ENCODE measurements at places on chromosomes 2 and 18.
A peak's percentile ranks its signal among the peaks of the same experiment; 100 is the strongest.

DNA sequence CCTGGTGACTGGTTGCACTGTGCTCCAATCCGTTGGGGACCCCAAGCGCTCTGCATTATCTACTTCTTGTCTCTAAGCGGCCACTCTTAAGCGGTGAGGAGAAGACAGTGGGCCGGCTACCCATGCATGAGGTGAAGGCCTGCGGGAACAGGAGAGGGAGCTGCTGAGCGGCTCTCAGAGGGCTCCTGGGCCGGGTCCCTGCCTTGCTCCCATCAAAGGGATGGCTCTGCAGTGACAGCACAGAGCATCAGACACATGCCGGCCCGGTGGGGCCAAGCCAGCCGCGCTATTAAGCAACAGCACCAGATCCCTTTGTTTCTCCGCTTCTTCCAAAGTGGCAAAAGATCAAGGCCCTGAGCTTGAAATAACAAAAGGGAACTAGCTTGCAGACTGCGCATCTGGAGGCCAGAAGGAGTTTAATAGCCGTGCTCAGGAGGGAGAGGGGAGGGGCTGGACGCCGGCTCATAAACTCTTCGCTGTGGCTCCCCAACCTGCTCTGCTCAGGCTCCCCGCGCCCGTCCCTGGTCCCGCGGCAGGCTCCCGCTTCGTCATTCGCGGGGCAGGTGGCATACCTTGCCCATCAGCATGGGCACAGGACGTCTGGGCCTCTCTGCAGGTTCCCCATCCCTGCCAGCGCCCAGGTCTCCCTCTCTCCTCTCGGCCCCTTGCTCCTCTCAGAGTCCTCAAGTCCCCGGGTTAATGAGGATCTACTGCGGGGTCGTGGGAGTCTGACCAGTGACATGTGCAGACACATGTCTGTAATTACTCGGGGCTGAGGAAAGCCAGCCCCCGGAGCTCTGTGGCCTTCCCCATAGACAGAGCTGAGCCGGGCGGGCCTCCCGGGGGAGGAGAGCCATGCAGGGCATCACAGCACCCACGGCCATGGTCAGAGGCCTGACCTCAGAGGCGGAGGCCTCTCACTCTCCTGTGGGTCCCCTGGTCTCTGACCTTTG is 96.7 kb downstream of the ASB1 start:
- peak; percentile 67 for DNase-seq

- no peak for DNase-seq
Measured at GRCh38 chr2:61538920-61539520, 864 bp upstream of the XPO1 start.

- no peak for DNase-seq
Measured at GRCh38 chr2:109209412-109209811, 80.4 kb downstream of the SH3RF3 start.

- DNase-seq, result no peak
Measured at GRCh38 chr2:239756790-239757760, 268.1 kb downstream of the NDUFA10 start.

DNA sequence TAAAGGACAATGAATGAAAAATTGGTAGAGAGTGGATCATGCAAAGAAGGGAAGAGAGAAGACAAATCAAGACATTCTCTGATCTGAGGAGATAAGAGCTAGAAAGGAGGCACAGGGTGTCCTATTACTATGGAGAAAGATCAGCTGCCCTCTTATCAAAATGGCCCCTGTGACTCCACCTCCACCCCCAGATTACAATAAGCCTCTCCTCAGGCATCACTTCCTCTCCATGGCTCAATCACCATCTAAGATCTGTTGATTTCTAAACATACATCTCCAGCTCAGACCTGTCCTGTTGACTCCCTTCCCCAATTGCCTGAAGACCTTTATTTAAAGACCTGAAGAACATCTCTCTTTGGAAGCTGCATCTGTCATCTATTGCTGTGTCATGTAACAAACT is 43.2 kb downstream of the SP100 start:
- DNase-seq, result no peak

DNA sequence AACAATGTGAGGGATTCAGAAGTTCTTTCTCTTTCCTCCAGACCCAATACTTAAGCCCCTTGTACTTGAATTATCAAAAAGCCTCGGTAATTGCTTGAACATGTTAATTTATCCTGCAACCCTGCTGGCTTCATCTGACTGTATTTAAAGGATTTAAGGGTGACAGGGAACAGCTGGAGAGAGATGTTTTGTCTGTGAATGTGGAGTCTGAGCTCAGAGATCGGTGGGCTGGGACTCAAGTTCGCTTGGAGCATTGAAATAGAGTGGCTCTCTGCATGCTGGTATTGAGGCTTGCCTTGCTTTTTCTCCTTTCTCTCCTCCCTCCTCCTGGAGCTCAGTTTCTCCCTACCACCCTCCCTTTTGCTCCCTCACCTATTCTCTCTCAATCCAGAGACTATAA is 73.6 kb downstream of the BOD1L2 start:
- no peak for DNase-seq

GRCh38 chr2:37489536-37489935 is 145.1 kb downstream of the QPCT start:
- no peak for DNase-seq

GRCh38 chr2:108998911-108999310 is 9.9 kb upstream of the EDAR start:
- no peak for DNase-seq

- DNase-seq, result no peak
Measured at GRCh38 chr18:22752014-22752413, 181.1 kb upstream of the RBBP8 start.

- DNase-seq, result no peak
Measured at GRCh38 chr2:22741216-22741615, 643.8 kb upstream of the KLHL29 start.

- DNase-seq, result no peak
Measured at GRCh38 chr2:38075507-38076151, at the start of gene CYP1B1. Gene CYP1B1 (minus strand): TSS chr2:38076151. CDS start chr2:38075388, 763 bp downstream.

DNA sequence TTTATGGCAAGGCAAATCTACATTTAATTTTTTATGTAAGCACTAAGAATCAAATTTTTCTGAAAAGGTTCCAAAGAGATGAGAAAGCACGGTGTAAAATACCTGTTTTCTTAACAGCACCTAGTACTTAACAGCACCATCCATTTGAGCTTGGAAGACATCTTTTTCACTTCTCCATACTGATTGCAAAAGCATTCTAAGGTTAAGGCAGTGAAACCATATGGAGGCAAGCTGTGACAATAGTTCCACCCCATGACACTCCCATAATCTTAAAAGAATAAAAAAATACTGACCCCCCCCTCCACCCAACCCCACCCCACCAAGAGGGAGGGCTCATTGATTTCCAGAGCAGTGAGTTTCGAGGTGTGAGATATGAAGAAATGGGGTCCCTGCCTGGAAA is 60.6 kb downstream of the ZCCHC2 start:
- DNase-seq, result no peak

DNA sequence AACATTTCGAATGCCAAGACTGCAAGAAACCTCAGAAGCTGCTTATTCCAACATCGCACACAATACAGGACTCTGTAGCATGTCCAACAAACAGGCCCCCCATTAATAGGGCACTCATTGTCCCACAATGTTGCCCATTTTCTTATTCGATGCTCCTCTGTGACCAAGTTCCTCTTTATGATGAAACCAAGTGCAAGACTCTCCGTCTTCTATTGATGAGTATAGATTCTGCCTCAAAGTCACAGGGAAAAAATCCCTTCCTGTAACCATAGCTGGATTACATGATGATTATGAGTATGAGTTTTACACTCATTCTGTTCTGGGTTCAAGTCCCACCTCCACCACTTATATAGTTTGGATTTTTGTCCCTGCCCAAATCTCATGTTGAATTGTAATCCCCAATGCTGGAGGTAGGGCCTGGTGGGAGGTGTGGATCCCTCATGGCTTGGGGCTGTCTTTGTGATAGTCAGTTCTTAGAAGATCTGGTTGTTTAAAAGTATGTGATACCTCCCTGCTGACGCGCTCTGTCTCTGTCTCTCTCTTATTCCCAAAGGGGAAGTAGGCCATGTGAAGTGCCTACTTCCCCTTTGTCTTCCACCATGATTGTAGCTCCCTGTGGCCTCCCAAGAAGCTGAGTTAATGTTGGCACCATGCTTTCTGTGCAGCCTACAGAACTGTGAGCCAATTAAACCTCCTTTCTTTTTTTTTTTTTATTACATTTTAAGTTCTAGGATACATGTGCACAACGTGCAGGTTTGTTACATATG is 148.7 kb downstream of the OSR1 start:
- no peak for DNase-seq

DNA sequence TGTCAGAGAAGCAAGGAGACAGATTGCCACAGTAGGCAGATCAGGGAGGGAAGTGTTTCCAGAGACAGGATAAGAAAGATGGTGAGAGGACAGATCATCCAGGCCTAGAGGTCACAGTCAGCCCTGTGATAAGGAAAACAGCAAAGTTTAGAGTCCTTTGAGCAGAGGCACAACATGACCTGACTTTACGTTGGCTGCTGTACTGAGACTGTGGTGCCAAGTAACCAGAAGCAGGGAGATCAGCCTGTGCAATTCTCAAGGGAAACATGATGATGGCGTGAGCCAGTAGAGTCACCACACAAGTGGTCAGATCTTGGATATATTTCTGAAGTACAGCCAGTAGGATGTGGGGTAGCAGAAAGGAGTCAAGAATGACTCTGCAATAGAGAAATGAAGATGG is 43.7 kb downstream of the SMC6 start:
- no peak for DNase-seq

GRCh38 chr2:178553047-178553446 is 72.8 kb downstream of the PLEKHA3 start:
- DNase-seq, result no peak

GRCh38 chr18:60157810-60158209 is 214.8 kb downstream of the MC4R start:
- no peak for DNase-seq

Data from ecto neural progenitor cell (in vitro differentiated cells).